ENCODE measurements at places on chromosomes 13 and 19.

- DNase-seq = no peak
These were observed 1744.8 kb upstream of the MIR17HG start for GRCh38 chr13:89602655-89603054.

- no peak for DNase-seq
These were observed 81.8 kb downstream of the GGACT start for GRCh38 chr13:100506600-100507422.

GRCh38 chr19:18349524-18350128 lies 9.2 kb downstream of the PGPEP1 start:
- DNase-seq = peak; percentile 72

- DNase-seq = no peak
These were observed 187.3 kb downstream of the USP12 start for GRCh38 chr13:26984337-26984736.

DNA sequence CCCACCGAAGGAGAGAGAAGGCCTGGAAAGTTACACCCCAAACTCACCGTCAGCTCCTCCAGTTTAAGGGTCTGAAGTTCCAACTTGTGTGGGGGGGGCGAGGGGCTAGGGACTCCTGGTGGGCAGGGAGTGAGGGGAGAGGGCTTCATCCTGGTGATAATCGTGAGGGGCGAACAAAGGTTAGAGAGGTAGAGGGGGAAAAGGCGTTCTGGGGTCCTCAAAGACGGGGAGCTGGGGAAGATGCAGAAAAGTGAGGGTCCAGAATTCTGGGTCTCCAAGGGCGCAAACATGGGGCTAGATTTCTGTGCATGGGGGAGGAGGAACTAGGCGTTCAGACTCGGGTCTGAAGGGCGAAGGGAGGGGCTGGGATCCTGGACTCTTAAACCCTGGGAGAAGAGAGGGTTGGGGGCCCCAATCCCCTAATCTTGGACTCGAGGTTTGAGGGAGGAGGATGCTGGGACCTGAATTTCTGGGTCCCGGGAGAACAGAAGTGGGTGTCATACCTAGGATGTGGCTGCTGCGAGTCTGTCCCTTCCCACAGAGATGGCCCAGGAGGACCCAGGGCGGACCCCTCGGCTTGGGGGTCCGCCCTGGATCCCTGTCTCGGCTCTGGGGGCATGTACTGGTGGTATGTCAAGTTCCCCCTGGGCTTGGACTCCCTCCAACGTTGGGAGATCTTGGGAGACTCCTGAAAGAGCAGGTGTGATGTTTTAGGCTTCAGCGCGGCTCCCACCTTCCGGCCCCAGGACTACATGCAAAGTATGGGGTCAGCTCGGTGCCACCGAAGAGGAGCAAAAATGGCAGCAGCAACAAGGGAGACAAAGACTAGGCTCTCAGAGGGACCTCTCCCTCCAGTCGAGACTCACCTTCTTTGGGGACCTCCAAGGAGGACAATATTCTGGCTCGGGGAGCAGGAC lies 4.5 kb downstream of the MAMSTR start:
- no peak for DNase-seq

- DNase-seq = no peak
These were observed 2.4 kb downstream of the ZBTB45 start for GRCh38 chr19:58516964-58517833.
